ENCODE measurements at places on chromosomes 4 and X.
A peak's percentile ranks its signal among the peaks of the same experiment; 100 is the strongest.

GRCh38 chr4:4585012-4585670 lies 43.3 kb upstream of the STX18 start:
- DNase-seq: no peak

DNA sequence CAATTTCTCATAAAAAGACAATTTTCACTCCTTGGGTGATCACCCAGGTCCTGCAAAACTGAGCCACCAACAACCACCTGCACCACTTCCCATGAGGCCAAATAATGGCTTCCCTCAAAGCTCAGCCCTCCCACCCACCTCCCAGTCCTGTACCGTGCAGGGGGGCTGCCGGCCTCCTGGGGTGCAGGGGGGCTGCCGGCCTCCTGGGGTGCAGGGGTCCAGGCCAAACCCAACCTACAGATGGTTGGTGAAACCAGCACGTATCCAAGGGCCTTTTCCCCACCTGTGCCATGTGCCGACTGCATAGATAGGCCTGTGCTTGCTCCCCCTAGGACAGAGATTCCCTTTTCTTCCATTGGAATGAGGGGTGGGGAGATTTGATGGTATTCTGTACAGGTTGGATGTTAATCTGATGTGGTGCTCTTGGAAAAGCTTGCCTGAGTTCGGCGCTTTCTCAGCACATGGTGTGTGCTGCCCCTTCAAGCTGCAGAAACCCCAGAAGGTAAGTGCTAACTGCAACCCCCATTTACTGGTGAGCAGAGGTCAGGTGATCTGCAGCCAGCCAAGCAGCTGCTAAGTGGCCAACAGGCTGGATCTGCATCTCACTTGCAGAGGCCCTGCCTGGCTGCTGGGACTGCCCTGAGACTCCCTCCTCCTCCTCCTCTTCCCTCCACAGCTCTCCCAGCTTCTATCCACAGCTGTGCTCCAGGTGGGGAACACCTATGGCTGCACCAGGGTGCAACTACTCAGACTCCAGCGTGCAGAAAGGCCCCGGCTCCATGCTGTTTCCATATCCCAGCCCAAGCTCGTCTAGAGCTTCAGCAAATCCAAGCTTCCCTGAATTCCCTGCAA lies 38.8 kb downstream of the FRG1 start:
- DNase-seq: no peak

DNA sequence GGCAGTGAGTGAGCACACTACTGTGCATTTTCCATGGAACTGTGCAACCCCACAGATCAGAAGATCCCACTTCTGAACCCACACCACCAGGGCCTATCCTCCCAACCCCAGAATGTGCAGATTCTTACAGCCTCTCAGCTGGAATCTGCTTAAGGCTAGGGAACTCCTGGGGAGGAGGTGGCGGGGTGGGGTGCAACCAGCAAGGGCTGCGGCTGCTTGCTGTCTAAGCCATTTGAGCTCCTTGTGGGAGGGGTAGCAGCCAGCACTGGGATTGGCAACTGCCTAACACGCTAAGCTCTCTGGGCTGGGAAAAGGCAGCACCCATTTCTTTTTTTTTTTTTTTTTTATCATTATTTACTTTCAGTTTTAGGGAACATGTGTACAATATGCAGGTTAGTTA lies 353.3 kb downstream of the RAB28 start:
- DNase-seq: no peak

GRCh38 chr4:47913330-47913729 lies 1.1 kb downstream of the NFXL1 start:
- peak; percentile 33 for DNase-seq

GRCh38 chr4:4289941-4290850 lies at the start of the genes LYAR and ZBTB49:
LYAR (minus strand) TSS chr4:4290154; CDS start chr4:4283742, 6,412 bp downstream.
ZBTB49 (plus strand) TSS chr4:4290251; CDS start chr4:4299946, 9,695 bp downstream.
- DNase-seq: peak; percentile 96

- peak; percentile 72 for DNase-seq
Observed at GRCh38 chr4:41957634-41958033, 22.4 kb downstream of the TMEM33 start.

- DNase-seq: no peak
Observed at GRCh38 chrX:66046612-66047235, 6.8 kb upstream of the VSIG4 start.

All from erythroblast (primary cell).